KBM-7 (cell line): ENCODE measurements at places on chromosomes 1 and 21.

- DNase-seq: peak; percentile 66
Measured at GRCh38 chr1:27600498-27601175, 3.3 kb downstream of the AHDC1 start.

- no peak for DNase-seq
Measured at GRCh38 chr1:177340601-177341067, 169.9 kb downstream of the BRINP2 start.

GRCh38 chr1:40421431-40422384 is 28.6 kb upstream of the ZFP69B start:
- DNase-seq: peak; percentile 72

DNA sequence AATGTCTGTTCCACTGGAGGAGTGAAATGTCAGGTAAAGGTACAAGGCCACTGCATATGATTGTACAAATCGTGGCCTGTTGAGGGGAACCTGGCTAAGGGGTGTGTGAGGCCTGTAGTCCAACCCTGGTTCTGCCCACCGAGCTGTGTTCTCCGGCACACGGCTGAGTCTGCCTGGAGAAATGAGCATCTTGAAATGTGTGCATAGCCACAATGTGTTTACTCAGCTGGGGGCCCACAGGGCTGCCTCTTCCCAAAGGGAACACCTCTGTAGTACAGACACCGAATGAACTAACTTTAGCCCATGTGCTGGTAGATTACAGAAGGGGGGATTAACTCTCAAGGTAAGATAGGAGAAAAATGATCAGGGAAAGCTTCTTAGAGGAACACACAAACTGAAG is 30.2 kb downstream of the AK4 start:
- no peak for DNase-seq

- DNase-seq: no peak
Measured at GRCh38 chr1:200180821-200181220, 153.3 kb downstream of the NR5A2 start.

GRCh38 chr1:12454406-12455391 is 163.3 kb downstream of the DHRS3 start:
- DNase-seq: no peak

DNA sequence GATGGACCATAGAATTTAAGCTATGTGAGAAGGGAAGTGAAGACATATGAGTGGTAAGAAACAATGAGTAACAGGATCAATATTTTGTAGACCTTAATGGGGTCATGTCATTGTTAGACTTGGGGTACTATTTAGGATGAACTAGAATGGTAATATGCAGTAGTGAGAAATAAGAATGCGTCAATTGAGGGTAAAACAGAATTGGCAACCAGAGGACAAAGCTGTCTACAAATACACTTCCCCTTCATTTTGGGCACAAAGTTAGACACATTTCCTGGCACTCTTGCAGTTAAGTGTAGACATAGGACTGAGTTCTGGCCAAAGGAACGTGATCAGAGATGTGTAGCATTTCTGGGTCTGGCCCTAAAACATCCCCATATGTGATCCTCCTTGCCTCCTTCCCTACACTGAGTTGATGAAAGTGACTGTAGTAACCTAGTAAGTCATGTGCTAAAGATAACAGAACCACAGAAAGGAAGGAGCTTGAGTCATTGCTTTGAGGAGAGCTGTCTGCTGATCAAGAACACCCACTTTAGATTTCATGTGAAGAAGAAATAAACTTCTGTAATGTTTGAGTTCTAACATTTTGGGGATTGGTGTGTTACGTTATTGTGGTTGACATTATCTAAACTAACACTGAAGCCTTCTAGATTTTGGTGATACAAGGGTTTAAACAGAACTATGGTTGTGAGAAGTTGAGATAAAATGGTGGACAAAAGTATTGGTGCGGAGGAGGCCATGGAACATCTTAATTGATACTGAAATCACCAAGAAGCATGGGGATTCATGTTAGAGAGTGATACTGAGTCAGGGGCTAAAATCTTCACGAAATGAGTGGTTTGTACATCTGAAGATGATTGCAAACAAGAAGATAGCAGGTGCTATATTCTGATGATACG is 41.7 kb downstream of the CD55 start:
- DNase-seq: no peak

GRCh38 chr1:55716610-55717009 is 501.4 kb upstream of the USP24 start:
- DNase-seq: no peak

GRCh38 chr1:218330043-218330623 is 15.0 kb upstream of the TGFB2 start:
- DNase-seq: peak; percentile 46

DNA sequence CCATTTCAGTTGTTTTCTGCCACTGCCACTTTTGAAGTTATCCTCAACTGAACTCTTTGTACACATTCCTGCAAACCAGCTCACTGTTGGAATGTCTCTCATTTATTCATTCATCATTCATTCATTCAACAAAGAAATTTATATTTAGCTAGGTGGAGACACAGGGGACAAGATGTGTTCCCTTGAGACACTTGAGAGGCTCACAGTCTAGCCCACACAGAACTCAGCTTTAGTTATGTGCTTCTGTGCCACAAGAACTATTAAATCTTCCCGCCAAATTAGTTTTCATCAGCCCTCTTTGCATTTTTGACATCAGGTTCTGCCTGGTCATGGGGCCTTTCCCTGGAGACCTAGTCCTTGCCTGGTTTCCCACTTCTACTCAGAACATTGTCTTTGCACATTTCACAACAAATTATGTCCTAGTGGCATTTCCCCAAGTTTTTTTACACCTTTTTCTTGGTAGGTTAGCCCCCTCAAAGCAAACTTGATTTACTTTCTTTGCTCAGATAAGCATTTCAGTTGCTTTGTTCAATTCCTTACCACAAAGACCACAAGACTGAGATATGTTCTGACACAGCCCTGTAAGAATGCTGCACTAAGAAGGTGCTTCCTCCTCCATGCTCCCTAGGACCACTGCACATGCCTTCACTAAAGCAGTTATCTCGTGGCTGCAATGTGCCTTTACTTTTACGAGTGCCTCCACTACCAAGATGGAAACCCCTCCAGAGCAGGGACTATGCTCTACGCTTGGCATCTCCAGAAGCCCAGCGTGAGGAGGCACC is 31.0 kb downstream of the ILDR2 start:
- DNase-seq: peak; percentile 84

DNA sequence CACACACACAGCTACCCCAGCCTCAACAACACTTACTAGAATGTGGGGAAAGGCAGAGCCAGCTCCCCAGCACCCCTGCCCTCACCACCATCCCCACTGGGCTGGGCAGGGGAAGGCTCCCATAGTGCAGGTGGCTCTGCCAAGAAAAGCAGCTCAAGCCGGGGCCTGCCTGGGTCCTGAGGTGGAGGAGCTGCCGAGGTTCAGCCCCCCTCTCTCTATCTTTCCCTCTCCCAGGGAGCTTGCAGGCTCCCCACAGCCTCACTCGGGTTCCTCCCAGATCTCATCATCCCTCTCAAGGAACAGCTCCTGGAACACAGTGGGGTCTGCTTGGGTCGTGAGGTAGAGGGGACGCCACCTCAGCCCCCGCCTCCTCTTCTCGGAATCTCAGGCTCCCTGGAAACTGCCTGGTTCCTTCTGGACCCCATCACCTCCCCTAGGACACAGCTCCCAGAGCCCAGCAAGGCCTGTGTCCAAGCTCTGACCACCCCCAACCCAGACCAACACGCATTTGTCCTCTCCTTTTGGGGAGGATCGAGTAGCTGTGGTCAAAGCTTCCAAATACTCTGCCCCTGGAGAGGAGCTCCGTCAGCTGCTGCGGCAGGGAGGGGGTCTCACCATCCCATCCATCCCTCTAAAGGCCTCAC is 704 bp downstream of the S100A16 start:
- no peak for DNase-seq

GRCh38 chr1:184385865-184386311 is 941 bp upstream of the C1orf21 start:
- peak; percentile 13 for DNase-seq

- no peak for DNase-seq
Measured at GRCh38 chr1:46110521-46110920, 21.9 kb downstream of the PIK3R3 start.

GRCh38 chr1:57522575-57522974 is 98.7 kb upstream of the DAB1 start:
- no peak for DNase-seq

DNA sequence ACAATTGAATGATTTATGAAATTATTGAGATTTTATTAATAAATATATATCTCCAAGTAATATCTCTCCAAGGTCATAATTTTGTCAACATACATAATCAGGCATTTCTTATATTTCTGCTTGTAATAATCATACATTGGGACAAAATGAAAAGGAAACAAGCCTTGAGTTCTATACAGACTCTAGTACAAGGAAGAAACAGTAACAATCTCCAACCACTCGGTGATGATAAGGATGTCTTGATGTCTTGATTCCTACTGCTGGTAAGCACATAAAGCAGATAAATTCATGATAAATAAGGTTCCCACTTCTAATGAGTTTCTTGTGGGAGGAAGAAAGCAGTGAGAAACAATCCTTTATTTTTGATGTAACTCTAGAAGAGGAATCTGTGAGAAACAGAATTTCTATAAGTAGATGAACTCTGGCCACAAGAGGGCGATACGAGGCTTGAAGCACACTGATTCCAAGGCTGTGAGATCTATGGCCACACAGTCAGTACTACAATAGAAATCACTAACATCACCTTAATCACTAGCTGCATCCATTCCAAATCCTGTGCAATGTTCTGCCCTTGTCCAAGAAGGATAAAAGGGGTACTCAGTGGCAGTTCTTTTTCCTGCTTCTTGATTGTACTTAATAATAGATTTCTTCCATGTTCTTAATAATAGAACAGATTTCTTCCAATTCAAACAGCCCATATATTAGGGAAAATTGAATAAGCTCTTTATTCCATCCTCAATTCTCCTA is 41.4 kb upstream of the LRRC8B start:
- peak; percentile 85 for DNase-seq

DNA sequence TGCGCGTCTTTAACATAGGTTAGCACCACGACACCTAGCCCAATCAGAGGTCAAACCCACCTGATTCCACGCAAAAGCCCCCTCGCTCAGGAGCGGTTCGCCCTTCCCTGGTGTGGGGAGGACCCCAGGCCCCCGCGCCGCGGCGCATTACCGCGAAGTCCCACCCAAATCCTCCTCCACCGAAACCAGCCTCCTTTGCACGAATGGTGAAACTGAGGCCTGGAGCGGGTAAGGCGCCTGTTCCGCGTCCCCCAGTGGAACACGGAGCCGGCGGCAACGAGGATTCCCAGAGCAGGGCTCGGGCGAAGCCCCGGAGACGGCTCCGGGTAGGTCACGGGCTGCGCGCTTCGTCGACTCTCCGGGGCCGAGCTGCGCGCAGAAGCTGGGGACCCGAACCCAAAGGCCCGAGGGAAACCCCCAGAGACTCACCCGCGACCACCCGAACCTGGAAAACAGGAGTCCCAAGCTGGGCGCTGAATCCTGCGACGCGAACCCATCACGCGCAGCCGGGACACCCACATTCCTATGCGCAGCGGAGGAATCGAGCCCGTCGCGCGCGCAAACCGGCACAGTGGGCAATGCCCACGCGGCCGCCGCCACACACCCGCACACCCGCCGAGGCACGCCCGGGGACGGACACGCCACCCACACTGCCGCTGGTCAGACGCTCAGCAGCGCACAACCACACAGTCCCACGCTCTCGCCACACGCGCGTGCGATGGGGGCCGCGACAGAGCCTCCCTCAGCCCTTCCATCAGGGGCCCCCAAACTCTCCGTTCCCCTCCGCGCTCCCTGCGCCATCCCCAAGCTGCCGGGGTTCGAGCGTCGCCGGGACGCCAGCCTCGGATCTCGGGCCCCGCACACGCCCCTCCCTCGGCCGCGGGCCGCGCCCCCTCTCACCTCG is 507 bp downstream of the GLIS1 start:
- DNase-seq: no peak

GRCh38 chr1:171742577-171742922 is 685 bp upstream of the VAMP4 start:
- no peak for DNase-seq

DNA sequence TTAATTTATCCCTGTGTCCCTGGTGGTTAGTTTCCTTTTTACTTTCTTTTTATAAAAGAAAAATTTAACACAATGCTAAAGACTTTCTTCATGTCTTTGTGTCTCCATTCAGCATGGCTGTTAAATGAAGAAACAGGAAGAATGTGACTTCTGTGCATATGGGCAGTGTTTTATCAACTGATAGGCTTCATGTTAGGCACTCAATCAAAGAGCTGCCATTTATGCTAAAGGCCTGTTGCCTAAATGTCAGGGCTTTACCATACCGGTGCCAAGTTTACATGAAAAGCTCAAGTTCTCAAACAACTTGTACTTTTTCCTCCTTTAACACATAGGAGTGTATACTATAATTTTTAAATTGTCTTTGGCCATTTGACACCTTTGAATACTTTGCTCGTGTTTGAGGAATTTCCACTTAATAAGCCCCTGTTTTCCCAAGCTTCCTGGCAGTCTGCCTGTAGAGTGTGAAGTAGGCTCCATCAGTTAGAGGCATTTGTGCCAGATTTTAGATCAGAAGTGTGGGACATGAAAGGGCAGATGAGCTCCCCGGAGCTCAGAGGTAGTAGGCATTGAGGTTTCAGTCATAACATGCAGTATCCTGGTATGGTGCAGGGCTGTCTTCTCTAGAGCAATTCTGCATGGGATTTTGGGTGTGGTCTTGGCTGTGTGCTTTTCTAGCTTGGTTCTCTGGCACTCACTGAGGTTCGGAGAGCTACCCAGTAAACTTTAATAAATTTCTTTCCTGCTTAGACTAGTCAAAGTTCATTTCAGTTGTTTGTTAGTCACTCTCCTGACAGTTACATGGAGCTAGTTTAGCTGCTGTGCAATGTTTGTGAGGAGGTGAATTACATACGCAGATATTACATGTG is 119.0 kb downstream of the LEPR start:
- DNase-seq: no peak

- no peak for DNase-seq
Measured at GRCh38 chr1:3284691-3285090, 169.8 kb upstream of the ARHGEF16 start.

DNA sequence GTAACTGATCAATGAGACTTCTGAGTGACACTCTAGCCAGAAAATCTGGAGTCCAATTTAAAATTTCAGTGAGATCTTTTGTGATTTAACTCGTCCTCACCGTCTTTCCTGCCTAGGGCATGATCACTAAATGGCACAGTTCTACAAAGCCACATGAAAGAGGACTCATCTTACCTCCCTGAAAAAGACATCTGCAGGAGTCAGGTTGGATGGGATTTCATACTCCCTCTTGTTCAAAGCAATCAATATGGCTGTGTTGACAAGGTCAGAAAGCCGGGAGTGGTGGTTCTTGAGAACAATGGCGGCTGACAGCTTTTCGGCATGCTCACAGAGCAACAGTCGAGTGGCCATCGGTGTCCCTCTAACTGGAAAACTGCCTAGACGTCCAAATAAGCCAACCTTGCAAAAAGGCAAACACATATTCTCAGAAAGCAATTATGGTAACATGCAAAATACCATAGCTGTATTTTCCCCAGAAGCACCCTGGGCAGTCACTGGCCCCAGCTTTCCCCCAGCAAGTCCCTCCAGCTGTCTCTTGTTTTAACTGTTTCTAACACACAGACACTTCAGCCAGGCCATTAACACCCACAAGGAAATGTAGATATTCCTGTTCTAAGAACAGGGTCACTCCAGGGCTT is 36.6 kb upstream of the ACTA1 start:
- DNase-seq: no peak

- DNase-seq: peak; percentile 76
Measured at GRCh38 chr21:42424914-42425541, 21.3 kb downstream of the UBASH3A start.
